CD4-positive, alpha-beta T cell treated with Interleukin-15 for 1 hour (primary cell): ENCODE measurements at places on chromosomes 2 and 18.
A peak's percentile ranks its signal among the peaks of the same experiment; 100 is the strongest.

- peak; percentile 47 for DNase-seq
Observed at GRCh38 chr2:7467782-7468447, 550.7 kb downstream of the RNF144A start.

- no peak for DNase-seq
Observed at GRCh38 chr2:64101141-64101591, 43.1 kb downstream of the PELI1 start.

GRCh38 chr2:40227210-40227609 lies 224.7 kb downstream of the SLC8A1 start:
- no peak for DNase-seq

- DNase-seq: no peak
Observed at GRCh38 chr18:8322486-8322885, 286.8 kb upstream of the RAB12 start.
